ENCODE measurements at places on chromosomes 11 and 22.

- DNase-seq = no peak
Measured at GRCh38 chr22:25663654-25664053, 78.3 kb upstream of the MYO18B start.

DNA sequence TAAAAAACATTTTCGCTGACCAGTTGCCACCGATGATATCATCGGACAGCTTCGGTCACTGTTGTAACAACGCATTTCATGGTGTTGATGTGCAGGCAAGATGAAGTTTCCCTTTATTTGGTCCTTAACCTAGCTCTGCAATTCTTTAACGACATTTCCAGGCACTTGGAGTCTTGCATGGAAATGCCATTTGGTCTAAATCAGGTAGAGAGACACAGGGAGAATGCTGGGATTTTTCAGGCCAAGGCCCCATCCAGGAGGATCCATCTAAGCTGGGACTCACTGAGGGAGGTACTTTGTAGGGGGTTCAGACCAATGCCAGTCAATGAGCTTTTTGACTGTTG lies 121.5 kb upstream of the RCN1 start:
- no peak for DNase-seq

GRCh38 chr22:37223965-37224551 lies 11.8 kb upstream of the SSTR3 start:
- DNase-seq = no peak

DNA sequence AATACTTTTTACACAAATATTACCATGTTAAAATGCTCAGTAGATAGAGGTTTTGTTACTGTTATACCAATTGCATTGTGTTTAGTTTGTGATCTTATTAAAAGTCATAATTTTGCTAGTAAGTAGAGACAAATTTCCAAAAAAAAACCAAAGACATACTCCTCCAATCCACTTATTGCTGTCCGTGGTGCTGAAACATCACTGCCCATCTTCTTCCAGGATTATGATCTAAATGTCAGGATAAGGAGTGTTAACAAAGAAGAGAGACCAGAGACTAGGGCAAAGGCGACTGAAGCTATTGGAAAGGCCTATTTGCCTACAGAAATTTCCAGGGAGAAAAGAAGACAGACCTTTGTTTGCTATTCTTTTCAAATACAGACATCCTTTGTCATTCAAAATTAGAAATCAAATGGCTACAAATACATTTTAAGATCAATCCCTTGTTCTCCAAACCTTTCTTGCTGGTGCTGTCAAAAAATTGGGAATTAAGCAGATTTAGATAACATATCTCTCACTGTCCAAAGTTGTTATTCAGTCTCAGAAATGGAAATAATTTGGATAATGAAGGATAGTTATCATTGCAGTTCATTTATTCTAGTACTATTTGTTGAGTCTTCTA lies 199.7 kb downstream of the C11orf91 start:
- no peak for DNase-seq

- DNase-seq = no peak
Measured at GRCh38 chr22:44743247-44743646, 9.1 kb upstream of the ARHGAP8 start.

DNA sequence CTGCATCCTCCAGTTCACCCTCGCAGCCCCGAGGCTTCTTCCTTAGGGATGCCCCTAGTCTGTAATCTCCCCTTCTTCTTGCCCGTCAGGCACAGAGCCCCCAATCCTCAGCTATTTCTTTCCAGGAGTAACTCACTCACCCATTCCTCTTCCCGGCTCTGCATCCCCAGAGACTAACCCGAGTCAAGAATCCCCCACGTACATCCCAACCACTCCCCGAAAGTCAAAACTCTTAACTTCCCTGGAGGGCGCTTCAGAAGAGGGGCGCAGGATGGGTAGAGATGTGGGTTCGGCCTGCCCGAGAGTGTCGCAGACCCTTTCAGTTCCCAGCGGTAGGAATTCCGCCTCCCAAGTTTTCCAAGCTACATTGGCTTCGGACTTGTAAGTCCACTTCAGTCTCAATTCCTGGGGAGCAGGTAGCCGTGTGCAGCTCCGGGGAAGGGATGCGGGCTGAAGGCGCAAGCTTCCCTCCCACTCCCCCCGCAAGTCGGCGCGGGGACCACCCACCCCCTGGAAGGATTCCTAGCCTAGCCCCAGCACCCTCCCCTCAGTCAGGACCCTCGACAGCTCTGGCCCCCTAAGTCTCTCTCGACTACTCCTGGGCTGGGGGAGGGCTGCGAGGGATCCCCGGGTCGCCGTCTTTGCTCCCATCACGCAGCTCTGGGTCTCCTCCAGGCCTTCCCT lies 871 bp downstream of the BDNF start:
- no peak for DNase-seq

DNA sequence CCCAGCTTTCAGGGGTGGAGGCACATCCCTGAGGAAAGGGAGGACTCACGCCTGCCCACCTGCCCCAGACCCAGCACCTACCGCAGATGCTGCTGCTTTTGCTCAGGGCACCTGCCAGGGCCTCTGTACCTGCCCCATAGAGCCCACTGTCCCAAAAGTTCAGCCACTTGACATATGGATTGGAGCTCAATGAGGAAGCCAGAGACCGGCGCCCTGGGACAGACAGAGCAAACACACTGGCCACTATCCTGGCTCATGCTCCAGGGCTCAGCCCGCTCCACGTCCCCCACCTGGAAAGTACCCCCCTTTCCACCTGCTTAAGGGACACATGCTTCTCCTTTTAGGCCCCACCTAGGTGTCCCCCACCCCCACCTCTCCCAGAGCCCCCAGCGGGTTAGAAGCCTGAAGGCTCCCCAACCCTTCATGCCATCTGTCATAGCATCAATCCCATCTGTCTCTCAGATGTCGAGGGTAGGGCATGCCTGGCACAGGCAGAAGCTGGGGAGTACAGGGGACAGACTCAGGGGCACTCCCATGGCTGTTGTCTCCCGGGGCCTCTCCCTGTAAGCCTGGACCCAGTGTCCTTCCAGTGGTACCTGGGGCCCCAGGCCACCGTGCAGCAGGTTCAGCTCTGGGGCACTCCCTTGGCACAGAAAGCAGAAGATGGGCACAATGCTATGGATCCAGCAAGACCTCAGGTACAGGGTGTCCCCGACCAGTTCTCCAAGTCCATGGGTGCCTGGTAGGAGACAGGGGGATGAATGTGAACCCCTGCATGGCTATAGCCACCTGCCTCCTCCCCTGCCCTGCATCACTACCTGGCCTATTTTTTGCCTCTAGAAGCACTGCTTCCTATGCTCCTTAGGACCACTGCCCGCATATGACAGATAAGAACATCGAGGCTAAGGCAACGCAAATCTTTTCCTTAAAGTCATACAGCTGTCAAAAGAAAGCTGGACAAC lies 2.2 kb upstream of the P2RX6 start:
- no peak for DNase-seq

GRCh38 chr11:85661972-85662664 lies 2.8 kb downstream of the CREBZF start:
- DNase-seq = no peak

DNA sequence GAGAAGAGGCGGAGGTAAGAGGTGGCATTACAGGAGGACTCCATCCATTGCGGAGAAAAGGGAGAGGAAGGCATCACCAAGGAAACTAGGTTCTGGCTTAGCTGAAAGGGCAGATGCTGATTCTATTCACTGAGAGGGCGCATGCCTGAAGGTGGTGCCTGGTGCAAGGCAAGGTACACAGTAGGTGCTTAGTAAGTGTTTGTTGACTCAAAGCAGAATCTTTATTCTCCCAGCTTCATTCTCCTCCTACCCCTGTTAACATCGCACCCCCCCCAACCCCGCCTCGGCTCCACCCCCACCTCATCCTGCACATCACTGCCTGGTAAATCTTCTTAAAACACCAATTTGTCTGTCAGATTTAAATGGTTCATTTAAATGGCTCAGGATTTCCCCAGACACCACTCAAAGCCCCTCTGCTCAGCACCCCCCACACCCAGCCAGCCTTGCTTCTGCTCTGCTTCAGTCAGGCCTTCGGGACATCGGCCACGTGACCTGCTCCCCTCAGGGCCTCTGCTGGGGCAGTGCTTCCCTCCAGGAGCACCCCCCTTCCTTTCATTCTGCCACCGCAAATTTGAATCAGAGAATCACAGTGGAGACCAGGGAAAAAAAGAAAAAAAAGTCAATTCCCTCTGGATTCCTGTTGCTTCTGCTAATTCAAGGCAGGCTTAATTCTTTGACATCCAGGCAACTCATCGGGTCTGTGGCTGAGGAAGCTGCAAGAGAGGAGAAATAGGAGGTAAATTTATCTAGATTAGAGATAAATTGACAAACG lies 17.8 kb upstream of the RCN1 start:
- DNase-seq = no peak

DNA sequence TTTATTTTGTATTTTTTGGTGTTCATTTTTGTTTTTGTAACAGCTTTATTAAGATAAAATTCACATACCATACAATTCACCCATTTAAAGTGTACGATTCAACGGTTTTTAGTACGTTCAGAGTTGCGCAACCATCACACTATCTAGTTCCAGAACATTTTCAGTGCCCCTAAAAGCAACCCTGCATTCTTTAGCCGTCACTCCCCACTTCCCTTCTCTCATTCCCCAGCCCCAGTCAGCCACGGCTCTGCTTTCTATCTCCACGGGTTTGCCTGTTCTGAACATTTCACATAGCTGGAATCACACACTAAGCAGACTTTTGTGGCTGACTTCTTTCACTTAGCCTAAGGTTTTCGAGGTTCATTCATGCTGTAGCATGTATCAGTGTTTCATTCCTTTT lies 9.6 kb upstream of the KCNQ1OT1 start:
- no peak for DNase-seq
